Hematopoietic multipotent progenitor cell treated with erythropoietin and hydrocortisone succinate and interleukin-3 and kit ligand, for 4 days (in vitro differentiated cells): ENCODE measurements at places on chromosomes 16 and 17.

DNA sequence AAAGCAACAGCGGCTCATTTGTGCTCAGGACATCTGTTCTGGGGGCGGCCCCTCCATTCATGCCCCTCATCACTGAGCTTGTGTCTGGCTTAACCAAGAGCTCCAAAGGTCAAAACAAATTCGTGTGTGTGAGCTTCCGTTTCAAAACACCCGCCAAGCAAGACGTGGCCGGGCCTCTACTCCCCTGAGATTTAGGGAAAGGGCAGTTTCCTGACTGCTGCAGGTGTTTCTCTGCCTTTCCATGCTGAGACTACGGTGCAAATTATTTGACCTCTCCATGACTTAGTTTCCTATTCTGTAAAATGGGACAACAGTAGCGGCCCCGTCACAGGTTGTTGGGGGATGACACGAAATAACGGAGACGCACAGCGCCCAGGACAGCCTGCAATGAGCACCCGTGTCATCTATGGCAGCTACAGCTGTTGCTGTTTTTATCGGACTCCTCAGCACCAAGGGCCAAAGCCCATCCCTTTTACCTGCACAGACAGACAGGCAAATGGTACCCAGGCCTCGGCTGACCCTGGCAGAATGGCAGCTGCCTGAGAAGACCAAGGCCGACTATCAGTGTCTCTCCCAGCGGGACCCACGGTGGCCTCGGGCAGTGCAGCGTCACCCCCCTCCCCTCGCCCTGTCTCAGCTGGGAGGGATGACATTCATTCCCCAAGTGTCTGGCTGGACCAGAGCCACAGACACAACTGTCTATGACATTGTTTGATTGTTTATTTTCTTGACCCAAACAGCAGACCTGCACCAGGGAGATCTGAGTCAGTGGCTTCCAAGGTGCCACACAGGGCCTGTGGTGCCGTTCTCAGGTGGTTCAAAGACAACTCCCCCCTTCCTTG is 50.7 kb upstream of the DOC2B start:
- no peak for DNase-seq

DNA sequence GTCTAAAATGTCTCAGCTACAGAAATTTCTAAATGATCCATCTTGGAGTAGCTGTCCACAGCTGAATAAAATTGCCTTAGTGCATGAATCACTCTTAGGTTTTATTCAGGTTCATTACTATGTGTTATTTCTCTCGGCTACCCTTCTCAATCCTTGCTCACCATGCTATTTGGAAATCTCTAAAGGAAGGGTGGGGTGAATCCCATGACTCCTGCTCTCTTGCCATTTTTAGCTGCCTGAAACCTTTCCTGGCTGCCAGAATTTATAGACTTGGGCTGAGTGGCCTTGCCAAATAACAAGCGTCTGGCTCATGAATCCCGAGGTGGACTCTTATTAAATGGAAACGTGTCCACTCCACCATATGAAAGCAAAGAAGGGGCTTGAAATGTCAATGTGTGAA is 936.1 kb upstream of the SOX9 start:
- DNase-seq, result no peak

- no peak for DNase-seq
Measured at GRCh38 chr17:647324-648197, 67.1 kb downstream of the VPS53 start.

- DNase-seq, result no peak
Measured at GRCh38 chr16:66507731-66508239, 42.1 kb downstream of the TK2 start.

DNA sequence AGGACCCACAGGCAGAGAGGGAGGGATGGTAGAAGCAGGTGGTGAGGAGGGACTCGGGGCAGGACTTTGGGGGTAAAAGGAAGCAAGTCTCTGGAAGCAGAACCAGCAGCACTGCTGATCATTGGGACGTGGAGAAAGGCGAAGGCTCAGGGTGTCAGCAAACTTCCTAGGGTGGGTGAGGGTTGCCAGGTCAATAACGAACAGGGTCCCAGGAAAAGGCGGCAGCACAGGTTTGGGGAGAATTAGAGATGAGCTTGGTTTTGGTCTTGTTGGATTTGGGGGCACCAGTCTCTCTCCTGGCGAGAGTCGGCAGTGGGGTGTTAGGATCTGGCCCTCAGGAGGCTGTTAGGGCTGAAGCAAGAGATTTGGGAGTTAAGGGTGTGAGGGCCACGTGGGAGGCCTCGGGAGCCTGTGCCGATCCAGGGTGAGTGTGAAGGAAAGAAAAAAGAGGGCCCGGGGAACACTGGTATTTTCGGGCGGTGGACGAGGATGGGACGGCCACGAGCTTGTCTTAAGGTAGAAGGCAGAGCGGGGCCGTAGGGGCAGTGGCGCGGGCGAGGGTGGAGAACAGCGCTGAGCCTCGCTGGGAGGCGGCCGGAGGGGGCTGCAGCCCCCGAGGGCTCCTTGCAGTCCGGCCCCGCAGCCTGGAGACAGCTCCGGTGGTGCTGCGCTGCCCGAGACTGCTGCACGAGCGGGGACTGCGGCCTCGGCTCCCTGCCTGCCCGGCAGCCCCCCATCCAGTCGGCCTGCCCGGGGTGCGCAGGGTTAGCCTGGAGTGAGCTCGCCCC is 765 bp upstream of the ADORA2B start:
- DNase-seq, result no peak

DNA sequence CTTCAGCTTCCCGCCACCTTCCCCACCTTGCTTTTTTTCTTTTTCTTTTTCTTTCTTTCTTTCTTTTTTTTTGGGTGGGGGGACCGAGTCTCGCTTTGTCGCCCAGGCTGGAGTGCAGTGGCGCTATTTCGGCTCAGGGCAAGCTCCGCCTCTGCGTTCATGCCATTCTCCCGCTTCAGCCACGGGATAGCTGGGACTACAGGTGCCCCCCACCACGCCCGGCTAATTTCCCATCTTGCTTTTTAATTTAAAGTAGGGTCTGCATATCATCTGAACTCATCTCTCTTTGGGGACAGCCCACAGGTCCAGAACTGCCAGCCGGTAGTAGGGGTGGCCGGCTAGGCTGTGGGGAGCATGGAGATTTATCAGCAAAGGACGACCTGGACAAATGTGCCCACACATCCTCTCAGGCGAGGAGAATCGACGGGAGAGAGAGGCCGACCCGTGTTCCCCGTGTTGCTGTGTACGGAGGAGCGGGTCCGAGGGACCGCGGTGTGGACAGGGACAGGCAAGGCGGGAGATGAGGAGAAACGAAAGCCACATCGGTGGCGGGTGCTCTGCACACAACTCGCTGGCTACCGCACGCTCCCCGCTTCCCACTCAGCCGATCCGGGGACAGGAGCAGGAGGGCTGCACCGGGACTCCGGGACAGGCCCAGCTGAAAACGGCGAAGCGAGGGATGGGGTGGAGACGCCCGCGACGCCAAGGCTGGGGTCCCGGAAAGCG is 2.4 kb downstream of the MT1M start:
- DNase-seq, result no peak

GRCh38 chr16:74321356-74321755 is 24.7 kb downstream of the PSMD7 start:
- DNase-seq, result no peak

GRCh38 chr17:43987131-43988021 is 17.0 kb upstream of the NAGS start:
- no peak for DNase-seq
